Right ventricle myocardium inferior (tissue), 1 donor: ENCODE measurements at places on chromosomes 7 and 10. TPM values are rescaled to one million over a fixed set of nuclear protein-coding genes. Genes with fewer than 3 reads are reported as not detected.

GRCh38 chr7:93048136-93048930, 69.4 kb downstream of the SAMD9 start:
- DNase-seq: no peak

GRCh38 chr10:24428410-24428782, 219.5 kb downstream of the KIAA1217 start:
- DNase-seq: no peak

GRCh38 chr7:27605689-27606269, 56.9 kb downstream of the HIBADH start:
- no peak for DNase-seq

MET gene
- total RNA-seq: 15.9 TPM

DNA sequence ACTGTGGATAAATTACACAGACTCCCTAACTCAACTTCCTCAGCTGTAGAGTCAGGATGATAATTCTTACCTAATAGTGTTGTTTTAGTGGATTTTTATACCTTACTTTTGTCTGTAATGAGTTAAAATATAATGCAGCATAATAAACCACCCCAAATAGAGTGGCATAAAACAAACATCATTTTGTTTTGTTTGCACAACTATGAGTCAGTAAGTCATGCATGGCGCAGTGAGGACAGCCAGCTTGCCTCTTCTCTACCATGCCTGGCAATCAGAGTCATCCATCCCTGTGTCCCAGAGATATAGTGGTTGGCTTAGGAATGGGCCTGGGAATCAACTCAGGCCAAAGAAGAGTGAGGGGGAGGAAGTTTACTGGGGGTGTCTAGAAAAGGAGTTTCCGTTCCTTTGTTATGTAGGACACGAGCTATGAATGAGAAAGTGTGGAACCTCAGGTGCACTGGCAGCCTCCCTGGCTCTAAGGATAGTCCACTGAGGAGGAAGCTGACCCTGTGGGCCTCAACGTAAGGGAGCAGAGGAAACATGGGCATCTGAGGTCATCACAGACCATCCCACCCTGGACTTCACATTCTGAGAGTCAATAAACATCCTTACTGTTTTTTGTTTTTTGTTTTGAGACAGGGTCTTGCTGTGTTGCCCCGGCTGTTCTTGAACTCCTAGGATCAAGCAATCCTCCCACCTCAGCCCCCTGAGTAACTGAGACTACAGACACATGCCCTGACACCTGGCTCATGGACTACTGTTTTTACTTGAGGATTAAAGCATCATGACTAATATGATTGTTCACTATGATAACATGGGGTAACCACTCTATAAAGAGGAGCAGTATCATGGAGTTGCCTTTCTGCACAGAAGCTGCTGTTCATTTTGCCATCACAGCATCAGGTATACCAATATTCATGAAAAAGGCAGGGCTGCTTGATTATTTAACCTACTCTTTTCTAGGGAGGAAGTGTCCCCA, 21.0 kb upstream of the GRB10 start:
- DNase-seq: no peak

KCTD7 gene
- total RNA-seq: 7.8 TPM

SKAP2 gene
- total RNA-seq: 8.0 TPM

MEST gene
- total RNA-seq: 10.7 TPM

- no peak for DNase-seq
Observed at GRCh38 chr7:50160206-50160605, 67.2 kb upstream of the ZPBP start.

DNA sequence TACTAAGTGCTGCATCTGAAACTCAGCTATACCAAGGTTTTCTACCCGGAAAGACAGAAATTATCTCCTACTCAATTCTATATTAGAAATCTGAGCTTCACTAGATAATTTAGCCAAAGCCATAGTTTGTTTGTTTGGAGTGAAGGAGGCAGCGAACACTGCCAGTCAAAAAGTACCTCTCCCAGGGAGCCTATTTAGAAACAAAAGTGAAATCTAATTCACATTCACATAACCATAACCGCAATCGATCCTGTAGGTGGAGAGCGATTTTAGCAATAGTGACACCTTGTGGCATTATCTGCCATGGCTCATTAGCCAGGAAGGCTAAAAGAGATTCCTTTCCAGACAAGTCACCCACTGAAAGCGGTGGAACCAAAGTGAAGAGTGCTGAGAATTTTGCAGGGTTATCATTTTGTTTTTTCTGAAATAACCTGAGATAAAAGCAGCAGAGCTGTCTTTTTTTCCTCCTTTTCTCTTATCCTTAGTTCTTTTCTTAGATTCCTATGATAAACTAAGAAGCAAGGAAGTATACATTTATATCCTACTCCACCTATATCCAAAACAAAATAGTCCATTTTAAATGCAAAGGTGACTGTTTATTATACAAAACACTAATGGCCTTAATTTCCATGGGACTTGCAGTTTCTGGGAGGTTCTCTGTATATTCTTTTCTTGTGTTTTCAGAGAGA, 83.7 kb upstream of the BET1 start:
- DNase-seq: no peak

- no peak for DNase-seq
Observed at GRCh38 chr7:55223023-55223422, 142.1 kb upstream of the LANCL2 start.
